ENCODE measurements at places on chromosomes 3 and 15.

DNA sequence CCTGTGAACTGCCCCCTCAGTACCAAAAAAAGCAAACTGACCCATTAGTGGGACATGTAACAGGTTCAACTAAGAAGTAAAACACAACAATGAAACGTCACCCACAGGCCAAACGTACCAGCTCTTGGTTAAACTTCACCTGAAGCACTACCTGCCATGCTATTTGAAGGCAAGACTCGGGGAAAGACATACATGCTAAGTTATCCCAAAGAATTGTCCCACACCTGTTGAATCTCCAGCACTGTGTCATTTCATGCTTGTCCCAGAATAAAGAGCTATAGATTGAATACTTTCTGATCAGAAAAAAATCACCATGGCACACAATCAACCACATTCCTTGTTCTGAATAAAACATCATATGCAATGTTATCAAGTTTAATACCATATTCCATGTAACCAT lies 195.4 kb upstream of the WNT5A start:
- DNase-seq = no peak

DNA sequence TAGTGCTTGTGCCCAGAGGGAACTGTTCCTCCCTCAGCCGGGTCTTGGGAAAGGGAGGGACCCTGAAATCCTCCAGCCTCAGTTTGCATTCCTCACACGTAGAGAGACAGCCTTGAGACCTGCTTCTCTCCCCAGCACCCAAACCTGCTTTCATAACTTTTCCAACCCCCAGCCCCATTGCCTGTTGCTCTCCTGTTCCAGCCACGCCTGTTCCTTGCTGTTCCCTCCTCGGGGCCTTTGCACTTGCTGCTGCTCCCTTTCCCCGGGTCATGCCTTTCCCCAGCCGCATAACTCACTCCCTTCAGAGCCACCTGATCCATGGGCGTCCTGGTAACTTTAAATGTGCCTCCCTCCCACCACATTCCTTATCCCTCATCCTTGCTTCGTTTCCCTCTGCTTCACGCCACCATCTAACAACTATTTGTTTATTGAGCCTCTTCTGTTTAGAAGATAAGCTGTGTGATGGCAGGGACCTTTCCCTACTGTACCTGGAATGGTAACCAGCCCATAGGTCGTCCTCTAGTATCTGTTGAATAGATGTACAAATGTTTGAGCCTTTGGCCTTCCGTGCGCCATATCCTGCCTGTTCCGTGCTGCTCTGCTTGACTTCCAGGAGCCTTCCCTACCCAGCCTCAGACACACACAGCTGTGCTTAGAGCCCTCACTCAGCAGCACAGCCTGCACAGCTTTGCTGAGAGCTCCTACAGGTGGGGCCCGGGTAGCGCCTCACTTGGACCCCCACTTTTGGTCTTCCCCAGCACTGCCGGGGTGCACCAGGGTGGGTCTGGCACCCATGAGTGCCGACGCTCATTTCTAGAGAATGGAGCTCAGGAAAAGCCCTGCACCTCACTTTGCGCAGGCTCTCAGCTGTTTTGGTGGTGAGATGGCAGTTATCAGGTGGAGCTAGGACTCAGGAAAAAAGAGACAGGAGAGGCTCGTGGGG lies 60.2 kb downstream of the SCN5A start:
- no peak for DNase-seq

- no peak for DNase-seq
Measured at GRCh38 chr15:72785841-72786240, 2.3 kb upstream of the ADPGK start.

GRCh38 chr3:127625821-127626220 lies 3.2 kb upstream of the PODXL2 start:
- no peak for DNase-seq

- DNase-seq = no peak
Measured at GRCh38 chr15:57423599-57424140, 47.4 kb downstream of the CGNL1 start.

DNA sequence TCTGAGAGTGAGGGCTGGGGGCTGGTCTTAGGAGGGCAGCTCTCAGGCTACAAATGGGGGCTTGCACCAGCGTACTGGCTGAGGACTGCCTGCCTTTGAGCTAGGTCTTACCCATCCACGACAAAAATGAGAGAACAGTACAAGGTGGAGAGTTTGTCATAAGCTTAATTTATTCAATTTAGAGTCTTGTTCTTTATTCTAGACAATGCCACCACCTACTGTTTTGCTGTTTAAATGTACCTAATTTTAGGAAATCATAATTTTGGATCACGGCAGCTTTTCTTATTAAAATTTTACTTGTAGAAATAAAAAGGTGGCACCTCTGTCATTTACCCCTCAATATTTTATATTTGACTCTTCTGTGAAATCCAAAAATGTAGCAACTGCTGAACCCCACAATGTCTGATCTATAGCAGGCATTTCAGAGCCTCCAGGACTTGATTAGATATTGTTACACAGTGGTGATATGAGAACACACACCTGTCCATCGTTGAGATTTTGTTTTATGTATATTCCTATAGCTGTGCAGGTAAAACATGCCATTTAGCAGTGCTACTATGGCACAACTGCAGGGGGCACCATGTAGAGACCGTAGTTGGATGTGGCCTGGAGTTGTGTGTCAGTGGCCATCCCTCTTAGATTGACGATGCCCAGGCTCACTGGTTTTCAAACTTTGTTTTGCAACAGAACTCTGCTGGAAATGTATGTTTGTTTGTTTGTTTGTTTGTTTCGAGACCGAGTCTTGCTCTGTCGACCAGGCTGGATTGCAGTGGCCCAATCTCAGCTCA lies 88.6 kb downstream of the SLCO3A1 start:
- no peak for DNase-seq

DNA sequence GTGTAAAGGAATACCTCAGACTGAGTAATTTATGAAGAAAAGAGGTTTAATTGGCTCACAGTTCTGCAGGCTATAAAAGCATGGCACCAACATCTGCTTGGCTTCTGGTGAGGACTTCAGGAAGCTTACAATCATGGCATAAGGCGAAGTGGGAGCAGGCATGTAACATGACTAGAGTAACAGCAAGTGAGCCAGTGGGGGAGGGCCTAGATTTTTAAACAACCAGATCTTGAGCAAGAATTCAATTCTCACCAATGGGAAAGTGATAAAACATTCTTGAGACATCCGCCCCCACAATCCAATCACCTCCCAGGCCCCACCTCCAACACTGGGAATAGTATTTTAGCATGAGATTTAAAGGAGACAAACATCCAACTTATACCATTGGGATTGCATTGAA lies 44.2 kb upstream of the BCL2A1 start:
- DNase-seq = no peak

DNA sequence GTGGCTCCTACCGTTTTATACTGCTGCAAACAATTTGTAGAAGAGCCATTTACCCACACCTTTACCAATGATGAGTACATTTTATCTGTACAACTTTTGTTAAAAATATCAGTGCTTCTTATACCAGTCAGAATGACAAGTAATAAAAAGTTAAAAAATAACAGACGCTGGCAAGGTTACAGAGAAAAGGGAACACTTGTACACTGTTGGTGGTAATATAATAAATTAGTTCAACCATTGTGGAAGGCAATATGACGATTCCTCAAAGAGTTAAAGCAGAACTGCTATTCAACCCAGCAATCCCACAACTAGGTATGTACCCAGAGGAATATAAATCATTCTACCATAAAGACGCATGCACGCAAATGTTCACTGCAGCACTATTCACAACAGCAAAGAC lies 51.9 kb downstream of the ARRDC4 start:
- no peak for DNase-seq

Measured in activated naive CD8-positive, alpha-beta T cell treated with anti-CD3 and anti-CD28 coated beads, Interleukin-2, amount 50 U/mL, for 24 hours (primary cell).